ENCODE measurements at places on chromosomes 7 and 10.

DNA sequence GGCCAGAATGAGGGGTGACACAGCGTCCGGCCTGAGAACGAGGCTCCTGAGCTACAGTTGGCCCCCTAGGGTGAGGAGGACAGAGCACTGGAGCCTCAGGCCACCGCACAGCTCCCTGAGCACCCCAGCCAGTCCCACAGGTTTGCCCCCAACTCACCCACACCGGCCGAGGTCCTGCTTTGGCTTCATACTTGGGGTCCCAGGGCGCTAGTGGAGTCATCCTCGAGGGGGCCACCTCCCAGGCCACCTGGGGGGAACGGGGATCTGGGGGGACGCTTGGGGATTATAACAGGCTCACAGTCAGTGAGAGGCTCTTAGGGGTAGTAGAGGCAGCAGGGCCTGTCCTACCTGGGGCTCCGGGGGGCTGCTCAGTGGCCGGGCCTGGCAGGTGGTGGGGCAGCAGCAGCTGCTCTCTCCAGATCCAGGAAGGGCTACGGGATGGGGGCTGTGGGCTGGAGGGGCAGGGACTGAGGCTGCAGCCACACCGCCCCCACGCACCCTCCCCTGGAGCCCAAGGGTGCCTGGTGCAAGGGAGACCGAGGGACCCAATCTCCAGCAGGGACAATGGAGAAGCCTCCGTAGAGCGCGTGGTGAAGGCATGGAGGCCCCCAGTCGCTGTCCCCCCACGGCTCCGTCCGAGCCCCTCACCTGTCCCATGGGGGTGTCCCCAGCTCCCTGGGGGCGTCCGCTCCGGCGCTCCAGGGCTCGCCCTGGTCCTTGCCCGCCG, 588 bp downstream of the SAP25 start:
- no peak for DNase-seq

DNA sequence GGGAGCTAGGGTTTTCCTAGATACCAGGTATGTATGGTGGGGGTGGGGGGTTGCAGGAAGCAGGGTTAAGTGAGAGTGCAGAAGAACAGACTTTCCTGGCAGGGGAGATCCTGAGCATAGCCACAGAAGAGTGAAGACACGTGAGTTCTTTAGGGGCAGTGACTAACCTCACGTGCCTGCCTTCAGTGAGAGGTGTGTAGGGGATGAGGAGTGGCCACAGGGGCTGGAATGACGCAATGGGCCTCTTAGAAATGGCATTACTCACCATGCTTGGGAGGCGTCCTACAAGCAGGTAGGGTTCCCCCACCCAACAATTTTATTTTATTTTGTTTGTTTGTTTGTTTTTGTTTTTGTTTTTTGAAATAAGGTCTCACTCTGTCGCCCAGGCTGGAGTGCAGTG, 698.6 kb upstream of the NRP1 start:
- no peak for DNase-seq

DNA sequence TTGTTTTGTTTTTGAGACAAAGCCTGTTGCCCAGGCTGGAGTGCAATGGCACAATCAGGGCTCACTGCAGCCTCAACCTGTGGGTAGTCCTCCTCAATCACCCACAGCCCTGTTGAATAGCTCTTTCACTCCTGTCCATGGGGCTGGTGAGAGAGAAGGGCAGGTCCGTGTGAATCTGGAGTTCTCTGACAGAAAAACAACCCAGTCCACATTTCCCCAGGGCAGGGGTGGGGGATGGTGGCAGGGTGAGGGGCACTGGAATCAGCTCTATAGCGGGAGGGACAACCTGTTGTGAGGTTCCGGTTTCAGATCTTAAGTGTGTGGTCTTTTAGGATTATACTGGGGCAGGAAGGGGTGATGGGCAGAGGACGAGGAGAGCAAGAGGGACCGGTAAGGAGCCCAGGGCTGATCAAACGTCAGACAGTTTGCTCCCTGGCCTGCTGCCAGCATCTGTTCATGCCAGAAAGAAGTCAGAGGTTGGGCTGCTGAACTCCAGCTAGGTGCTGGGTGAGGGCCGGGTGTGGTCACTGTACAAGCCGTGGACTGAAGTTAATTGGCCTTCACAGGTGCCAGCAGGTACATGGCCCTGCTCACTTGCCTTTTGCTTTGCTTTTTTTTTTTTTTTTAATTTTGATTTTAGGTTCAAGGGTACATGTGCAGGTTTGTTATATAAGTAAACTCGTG, 33.2 kb upstream of the MKRN1 start:
- no peak for DNase-seq

DNA sequence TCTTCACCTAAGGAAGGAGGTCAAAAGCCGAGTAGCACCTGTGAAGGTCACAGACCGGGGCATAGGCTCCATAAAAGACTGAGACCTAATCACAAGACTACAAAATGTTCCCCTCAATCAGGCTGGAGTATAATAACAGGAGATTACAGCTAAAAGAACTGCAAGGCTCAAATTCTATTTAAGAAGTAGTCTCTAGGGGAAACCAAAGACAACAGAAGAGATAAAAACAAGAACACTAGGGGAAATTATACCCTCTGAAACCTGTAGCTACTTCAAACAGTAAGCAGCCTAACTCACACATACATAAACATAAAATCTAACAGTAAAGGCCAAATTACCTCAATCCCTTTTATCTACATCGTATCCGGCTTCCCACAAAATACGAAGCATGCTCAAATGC, 38.3 kb downstream of the LMBR1 start:
- no peak for DNase-seq

DNA sequence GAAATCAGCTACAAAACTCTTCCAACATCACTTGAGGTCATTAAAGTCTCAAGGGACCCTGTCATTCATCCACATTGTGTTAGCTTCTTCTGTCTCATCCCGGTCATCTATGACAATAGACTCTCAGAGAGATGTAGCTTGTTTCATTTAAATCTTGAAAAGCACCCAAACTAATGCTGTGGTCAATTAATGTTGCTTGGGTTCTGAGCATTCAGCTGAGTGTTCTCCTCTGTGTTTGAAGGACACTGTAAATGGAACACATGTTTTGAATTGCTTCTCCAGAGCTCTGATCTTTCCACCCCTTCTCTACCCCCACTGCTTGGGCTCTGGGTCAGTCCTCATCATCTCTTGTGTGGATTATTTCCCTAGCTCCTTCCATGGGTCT, 19.6 kb upstream of the ADD3 start:
- no peak for DNase-seq

DNA sequence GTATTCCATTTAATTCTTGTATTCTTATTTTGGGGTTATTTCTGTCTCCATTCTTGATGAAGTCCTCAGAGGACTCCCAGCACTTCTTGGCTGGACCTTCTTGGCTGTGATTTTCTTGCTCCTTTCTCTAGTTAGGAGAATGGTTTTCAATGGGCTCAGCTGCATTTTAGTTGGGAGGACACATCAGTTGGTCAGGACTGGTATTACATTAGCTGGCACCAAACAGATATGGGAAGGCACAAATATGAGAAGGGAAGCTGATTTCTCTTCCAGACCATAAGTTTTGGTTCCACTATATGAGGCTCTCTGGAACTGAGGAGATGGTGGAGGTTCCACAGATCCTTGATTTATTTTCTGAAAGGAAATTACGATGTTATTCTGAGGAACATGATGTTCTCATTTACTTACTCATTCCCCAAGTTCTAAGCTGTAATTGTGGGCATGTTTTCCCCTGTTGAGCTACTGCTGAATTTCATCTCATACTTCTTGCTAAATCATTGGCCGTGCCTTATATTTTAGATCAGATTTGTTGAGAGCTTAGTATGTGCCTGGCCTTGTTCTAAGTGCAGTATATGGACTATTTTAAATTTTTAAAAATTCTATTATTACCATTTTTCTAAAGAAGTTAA, 261.0 kb downstream of the THSD7A start:
- DNase-seq: no peak

DNA sequence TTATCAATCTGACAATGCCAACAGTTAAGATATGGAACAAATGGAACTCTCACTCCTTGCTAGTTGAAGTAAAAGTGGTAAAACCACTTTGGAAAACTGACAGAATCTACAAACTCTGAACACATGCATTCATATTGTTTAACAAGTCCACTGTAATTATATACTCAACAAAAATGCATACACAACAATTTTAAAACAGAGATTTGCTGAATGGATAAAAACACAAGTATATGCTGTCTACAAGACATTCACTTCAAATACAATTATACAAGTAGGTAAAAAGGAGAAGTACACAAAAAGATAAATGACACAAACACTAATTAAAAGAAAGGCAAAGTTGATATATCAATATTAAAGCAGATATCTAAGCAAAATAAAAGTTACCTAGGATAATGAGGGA, 9.2 kb upstream of the WNT2 start:
- DNase-seq: no peak

- DNase-seq: no peak
These were observed 271.7 kb downstream of the STK31 start for GRCh38 chr7:23981758-23982157.

DNA sequence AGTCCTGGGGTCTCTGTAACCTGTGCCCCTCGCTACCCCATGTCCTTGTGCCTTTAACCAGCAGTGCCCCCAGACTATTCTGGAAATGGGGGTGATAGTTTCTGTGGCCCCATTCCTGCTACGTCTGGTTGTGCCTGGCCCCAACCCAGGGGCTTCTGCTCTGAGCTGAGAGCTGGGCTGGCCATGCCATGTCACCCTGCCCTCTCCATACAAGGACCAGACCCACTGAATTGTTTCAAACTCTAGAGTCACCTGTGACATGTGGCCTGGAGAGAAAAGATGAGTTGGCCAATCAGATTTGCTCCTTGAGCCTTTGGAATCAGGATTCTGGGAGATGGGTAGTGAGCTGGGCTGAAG, 108.6 kb downstream of the GRK5 start:
- no peak for DNase-seq

DNA sequence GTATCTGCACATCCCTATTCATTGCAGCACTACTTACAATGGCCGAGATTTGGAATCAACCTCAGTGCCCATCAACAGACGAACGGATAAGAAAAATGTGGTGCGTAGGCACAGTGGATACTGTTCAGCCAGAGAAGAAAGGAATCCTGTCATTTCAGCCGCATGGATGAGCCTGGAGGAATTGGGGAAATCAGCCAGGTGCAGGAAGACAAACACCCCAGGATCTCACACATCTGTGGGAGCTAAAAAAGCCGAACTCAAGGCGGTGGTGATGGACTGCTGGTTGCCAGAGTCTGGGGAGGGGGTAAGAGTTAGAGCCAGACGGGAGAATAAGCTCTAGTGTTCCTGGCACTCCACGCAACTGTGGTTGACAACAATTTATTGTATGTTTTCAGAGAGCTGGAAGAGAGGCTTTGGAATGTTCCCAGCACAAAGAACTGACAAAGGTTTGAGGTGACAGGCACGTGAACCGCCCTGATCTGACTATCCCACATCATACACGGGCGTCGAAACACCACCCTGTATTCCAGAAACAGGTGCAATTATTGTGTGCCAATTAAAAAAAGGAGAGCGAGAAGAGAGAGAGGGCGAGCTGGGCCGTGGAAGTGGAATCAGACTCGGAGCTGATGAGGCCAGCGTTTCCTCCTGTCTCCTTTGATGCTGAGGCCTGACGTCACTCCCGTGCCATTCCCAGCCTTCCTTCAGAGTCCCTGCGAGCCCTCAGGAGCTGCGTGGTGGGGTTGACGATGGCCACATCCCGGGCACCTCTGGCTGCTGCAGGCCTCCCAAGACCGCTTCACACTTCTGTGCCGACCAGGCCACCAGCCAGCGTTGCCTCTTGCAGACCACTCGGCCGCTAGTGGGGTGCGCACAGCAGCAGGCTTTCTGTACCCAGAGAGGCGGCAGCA, 189.5 kb downstream of the DNAJB6 start:
- DNase-seq: no peak

GRCh38 chr10:122363311-122363710, 11.2 kb upstream of the PLEKHA1 start:
- DNase-seq: no peak

GRCh38 chr10:14530465-14530864, 199.7 kb upstream of the FRMD4A start:
- DNase-seq: no peak
